Stimulated activated CD4-positive, alpha-beta T cell treated with anti-CD3 and anti-CD28 coated beads, TNF-alpha, amount 100 ng/mL, for 48 hours (primary cell): ENCODE measurements at places on chromosomes 16 and 17.
A peak's percentile ranks its signal among the peaks of the same experiment; 100 is the strongest.

DNA sequence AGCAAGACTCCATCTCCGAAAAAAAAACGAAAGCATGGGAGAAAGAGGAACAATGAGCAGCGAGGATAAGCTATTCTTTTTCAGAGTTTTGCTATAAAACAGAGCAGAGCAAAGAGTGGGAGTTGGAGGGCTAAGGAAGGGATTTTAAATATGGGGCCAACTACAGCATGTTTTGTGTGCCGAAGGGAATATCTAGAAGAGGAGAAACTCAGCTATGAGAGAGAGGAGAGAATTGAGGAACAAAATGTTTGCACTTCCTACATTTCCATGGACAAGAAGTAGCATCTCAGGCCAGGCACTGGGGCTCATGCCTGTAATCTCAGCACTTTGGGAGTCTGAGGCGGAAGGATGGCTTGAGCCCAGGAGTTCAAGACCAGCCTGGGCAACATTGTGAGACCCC, 13.1 kb upstream of the GRB2 start:
- DNase-seq = no peak

DNA sequence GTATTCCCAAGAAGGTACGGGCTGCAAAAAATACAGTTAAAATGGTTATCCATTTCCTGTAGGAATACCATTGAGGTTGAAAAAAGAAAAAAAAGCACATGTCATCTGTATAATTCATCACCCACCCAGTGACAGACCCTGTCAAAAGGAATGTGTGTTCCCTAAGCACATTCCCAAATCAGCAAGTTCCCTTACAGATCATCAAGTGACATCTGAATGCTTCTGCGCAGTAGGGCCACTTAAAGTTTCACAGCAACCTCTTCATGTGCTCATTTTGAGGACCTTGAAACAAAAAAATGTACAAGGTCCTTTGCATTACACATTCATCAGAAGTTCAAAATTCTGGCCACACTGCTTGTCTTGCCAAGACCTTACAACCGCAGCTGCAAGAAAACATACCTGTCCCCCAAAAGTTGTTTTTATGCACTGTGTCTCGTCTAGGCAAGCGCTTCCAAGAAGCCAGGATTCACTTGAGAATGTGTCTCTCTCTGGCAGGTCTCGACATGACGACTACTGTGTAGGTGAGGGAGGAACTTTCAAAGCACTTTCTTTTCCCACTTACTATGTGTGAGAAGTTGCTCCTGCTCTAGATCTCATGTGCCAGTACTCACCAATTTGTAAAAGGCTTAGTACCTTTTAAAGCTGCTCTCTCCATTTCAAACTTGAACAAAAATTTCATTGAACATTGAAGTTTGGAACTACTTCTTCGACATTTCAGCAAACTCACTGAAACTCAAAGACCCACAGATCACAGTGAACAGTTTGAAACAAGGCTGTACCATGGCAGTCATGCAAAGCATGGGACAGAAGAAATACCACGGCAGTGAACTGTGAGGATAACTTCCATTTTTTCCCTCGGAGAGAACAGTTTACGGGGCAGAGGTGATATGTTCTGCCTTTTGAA, 4.3 kb upstream of the POLG2 start:
- no peak for DNase-seq

- DNase-seq = peak; percentile 67
Observed at GRCh38 chr17:36602924-36603384, 1.6 kb downstream of the MRM1 start.

- DNase-seq = no peak
Observed at GRCh38 chr17:71267668-71268067, 853.2 kb upstream of the SOX9 start.
